NCI-H187 (cell line): ENCODE measurements at places on chromosomes 2 and 18.

GRCh38 chr2:225841314-225841713 is 441.8 kb downstream of the NYAP2 start:
- DNase-seq, result no peak

GRCh38 chr2:164510895-164511294 is 110.4 kb downstream of the GRB14 start:
- DNase-seq, result peak; percentile 8

DNA sequence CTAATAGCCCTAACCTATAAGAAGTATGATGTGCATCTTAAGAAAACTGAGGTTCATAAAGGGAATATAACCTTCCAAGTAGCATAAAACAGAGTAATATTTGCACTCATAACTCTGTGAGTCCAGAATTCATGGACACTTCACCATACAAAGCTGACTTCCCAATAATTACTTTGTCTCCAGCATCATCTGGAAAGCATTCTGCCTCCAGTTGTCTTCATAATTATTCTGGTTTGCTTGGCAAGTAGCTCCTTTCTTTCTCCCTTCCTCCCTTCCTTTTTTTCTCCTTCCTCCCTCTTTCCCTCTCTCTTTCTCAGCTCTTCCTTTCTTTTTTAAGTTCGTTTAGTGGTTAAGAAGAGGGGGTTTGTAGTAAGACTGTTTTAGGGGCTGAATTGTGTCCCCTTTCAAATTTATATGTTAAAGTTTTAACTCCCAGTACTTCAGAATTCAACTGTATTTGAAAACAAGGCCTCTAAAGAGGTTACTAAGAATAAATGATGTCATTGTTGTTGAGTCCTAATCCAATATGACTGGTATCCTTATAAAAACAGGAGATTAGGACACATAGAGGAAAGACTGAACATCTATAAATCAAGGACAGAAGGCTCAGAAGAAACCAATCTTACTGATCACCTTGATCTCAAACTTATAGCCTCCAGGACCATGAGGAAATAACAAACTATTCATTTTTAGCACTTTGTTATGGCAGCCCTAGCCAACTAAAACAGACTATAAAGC is 28.9 kb downstream of the TFPI start:
- DNase-seq, result no peak

DNA sequence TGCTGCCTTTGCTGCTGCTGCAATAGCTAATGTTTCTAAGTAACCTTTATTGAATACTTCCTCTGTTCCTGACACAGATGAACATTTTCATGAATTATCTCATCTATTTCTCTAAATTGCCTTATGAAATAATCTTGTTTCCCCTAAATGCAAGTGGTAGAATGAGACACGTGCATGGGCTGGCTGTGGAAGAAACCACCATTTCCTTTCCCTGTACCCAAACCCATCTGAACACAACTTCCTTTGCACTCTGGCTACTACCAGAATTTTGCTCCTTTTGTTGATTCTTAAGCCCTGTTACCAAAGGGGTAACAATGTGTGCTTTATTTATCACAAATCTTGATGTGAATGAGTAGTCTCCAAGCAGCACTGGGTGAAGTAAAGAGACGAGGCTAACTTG is 29.2 kb downstream of the AKAIN1 start:
- no peak for DNase-seq

DNA sequence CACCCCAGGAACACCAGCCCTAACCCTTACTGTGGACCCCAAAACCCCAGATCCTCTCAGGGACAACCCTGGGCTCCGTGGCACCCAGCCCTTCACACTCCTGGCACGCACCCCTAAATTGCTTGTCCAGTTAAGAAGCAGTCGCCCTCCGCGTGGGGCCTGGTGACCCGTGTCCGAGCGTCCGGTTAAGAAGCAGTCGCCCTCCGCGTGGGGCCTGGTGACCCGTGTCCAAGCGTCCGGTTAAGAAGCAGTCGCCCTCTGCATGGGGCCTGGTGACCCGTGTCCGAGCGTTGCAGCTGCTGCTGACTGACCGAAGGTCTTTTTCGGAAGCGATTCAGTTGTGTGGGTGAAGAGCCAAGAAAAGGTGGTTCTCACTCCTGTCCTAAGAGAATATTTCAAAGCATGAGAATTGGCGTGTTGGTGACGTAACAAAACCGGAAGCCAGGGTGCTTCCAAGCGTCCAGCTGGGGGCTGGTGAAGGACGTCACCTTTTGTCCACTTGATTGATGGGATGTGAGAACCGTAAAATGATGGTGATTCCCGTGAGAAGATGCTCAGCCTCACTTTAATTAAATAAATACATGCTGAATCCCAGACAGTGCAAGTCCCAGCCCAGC is 70.5 kb downstream of the KCNG2 start:
- no peak for DNase-seq

DNA sequence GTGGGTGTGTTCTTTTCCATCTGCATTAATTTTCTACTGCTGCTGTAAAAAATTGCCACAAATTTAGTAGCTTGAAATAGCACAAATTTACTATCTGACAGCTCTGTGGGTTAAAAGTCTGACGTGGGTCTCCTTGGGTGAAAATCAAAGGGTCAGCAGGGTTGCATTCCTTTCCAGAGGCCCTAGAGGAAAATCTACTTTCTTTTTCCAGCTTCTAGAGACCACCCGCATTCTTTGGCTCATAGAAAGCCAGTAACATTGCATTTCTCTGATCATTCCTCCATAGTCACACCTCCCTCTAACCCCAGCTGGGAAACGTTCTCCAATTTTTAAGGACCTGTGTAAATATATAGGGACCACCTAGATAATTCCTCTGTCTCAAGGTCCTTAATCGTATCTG is 128.8 kb downstream of the ATL2 start:
- no peak for DNase-seq

GRCh38 chr18:79506191-79507075 is 110.7 kb downstream of the NFATC1 start:
- no peak for DNase-seq

GRCh38 chr2:203366639-203367466 is 38.7 kb downstream of the ABI2 start:
- DNase-seq, result no peak

GRCh38 chr2:33024758-33025157 is 78.0 kb downstream of the LTBP1 start:
- no peak for DNase-seq

DNA sequence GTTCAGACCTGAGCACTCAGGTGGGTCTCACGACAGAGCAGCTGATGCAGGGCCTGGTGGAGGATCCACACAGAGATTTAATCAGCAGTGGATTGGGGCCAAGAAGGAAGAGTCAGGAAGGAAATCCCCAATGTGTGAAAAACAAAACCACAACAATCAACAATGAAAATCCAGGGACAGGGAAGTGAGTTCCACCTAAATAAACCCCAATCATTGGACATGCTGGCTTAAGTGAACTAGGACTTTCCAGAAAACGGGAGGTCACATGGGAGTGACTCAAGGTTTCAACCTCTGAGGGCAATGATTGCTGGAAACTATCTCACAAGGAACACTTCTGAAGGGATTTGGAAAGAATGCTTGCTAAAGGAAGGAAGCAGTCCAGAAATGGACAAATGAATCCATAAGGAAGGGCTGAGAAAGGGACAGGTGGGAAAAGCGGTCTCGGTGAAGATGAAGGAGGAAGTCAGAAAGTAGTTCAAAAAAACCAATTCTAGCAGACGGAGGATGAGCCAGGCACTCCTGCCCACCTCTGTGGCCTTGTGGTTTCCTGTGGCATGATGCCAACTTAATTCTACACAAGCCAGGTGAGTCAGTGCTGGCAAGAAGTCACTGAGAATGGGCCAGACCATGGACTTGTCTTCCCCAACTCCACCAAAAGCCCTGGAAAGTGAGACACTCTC is 15.4 kb upstream of the XDH start:
- no peak for DNase-seq

DNA sequence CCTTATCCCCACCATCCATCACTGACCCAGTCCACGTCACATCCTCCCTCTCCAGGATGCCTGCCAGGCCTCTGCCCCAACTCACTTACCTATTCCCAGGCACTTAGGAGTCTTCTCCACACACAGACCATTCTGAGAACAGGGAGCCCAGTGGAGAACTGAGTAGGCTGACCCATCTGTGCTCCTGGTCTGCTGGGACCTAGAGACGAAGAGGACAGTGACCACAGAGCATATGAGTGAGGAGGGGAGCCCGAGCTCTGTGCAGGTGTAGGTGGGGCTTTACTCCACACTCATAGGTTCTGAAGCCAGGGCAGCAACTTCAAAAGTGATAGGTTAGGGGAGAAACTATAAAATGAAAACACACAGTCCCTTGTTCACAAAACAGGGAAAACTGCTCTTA is 130.0 kb downstream of the NDUFA10 start:
- no peak for DNase-seq

GRCh38 chr2:71839826-71840225 is 307.8 kb downstream of the CYP26B1 start:
- no peak for DNase-seq

DNA sequence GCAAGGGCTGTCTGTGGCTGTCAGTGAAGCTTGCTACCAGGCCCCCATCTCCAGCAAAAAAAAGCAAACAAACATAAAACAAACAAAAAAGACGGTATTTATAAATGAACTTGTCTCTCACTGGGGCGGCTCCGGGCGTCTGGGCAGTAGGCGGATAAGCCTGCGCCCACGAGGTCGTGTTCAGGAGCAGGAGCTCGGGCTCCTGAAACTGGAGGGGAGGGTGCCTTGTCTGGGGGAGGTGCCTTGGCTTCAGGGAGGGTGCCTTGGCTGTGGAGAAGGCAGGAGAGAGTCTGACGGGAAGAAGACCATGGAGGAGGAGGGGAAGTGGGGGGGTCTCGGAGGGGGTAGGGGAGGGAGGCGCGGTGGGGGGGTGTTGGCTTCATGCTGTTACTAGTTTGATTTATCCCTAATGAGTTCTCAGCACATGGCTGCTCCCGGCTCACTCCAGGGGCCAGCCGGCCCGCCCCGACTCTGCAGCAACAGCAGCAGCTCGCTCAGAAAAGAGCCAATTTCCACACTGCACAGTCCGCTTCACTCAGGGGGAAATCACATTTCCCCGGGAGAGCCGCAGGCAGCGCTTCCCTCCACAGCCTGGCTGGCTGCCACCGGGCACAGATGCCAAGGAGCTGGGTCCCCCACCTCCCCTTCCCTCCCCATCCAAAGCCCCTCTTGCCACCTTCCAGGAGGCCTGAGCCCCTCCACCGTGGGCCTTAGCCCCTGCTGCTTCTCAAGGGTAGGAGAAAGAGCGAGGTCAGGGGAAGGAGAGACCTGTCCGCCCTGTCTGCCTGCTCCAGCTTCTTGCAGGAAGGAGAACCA is 38.7 kb downstream of the PSD4 start:
- no peak for DNase-seq

DNA sequence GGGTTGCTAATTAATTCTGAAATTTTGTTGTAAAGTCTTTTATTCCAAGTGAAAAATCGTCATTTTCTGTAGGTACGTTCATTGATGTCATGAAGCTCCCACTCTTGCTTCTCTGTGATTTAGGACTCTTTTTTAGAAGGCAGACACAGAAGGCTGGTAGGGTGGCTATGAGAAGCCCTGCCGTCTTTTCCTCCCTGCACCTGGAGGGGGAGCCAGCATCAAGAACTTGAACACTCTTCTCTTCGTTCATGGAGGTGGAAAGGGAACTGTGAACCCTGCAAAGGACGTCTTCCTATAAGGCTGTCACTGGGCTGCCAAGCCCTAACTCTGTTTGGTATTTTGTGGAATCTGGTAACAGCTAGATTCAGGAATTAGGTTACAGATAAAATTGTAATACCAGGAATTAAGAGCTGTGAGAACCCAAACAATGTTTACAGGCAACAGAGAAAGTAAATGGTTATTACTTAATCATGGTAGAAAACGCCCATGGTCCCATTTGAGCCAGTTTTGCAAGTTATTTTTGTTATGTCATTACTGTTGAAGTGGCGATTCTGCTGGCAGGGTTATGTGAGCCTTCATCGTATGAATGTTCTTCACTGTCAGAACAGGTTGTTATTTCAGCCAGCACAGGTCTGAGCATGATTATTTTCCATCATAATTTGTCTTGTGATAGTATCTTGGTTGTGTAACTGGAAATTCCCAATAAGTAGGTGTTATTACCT is 112.2 kb downstream of the OSBPL6 start:
- peak; percentile 61 for DNase-seq

DNA sequence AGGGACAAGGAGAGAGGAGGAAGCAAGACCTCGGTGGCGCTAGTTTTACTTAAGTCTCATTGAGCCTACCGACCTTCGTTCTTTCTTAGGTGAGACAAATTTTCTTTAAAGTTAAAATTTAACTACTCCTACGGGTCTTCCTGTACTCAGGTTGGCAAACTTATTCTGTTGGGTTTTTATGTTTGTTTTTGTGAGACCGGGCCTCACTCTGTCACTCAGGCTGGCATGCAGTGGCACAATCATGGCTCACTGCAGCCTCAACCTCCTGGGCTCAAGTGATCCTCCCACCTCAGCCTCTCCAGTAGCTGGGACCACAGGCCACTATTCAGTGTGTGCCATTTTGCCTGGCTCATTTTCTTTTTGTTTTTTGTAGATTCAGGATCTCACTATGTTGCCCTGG is 189.0 kb downstream of the TNS1 start:
- DNase-seq, result no peak

DNA sequence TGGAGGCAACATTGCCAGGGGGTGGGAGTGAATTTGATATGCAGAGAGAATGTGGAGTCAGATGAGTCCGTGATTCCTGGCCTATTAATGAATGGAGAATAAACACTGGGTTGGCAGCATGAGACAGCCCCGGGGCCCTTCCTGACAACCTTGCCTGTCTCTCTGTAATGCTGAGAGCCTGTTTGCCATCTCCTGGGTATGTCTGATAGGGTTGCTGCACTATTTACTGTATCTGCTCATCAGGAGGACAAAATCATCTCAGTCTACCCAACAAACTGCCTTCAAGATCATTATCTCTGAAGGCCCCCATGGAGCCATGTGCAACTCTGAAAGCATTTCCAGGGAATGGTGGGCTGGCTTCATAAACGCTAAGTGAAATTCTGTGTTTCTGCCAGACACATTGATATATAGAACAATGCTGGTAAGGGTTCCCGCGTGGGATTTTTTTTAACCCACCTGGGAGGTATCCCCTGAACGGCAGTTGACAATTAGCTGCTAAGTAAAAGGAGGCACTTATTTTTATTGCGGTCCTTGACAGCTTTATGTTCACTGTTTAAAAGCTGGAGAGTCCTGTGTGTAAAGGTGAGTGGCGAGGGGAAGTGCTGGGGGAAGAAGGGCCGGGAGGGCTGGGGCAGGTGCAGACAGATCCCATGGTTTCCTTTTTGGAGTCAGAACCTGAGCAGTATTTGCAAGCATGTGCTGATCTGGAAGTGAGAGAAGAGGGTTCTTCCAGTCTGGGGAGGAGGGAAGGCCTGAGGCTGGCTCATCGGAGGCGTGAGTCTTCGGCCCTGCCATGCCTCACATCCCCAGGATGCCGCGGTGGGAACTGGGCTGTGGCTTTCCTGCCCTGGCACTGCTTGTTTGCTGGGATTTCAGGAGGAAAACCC is 64.8 kb downstream of the ARHGAP25 start:
- DNase-seq, result peak; percentile 83

- no peak for DNase-seq
Observed at GRCh38 chr2:15802657-15803542, 137.4 kb upstream of the MYCN start.

- no peak for DNase-seq
Observed at GRCh38 chr2:154978244-154978643, 279.7 kb downstream of the KCNJ3 start.

DNA sequence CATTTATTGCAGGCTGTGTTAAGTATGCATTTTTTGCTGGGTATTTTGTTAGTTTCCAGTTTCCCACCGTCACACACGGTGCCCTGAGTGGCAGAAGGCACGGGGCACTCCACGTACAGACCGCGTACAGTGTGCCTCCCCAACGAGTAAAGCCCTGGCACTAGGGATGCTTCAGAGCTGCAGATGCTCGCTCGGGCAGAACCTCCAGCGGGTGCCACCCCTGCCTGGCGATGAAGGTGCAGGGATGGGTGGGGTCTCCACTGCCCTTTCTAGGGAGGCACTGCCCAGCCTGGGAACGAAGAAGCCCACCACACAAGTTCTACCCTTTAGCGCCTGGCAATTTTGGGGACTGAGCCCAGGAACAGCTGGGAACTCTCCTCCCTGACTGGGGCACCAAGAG is 4.1 kb downstream of the GREB1 start:
- no peak for DNase-seq
